Neuronal stem cell (in vitro differentiated cells): ENCODE measurements at places on chromosomes 6 and 20.
A peak's percentile ranks its signal among the peaks of the same experiment; 100 is the strongest.

DNA sequence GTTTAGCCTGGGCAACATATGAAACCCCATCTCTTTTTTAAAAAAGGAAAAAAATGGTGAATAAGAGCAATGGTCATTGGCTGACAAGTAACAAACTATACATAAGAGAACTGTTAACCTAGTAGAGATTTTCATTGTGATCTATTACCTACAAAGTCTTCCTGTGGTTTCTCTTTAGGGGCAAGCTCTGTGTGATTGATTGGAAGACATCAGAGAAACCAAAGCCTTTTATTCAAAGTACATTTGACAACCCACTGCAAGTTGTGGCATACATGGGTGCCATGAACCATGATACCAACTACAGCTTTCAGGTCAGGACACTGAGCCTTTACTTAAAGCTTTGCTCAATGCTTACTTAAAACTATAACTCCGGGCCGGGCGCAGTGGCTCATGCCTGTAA, 19.2 kb downstream of the MGME1 start:
- no peak overlapping the region for H3K4me3 ChIP-seq
- no peaks in the 10 kb centered on the region for H3K4me1 ChIP-seq
- peaks cover 81% of the 10 kb centered on the region for H3K36me3 ChIP-seq
- DNase-seq, result no peak
- H3K27ac ChIP-seq, result no peak overlapping the region

GRCh38 chr6:110878751-110879522, 4.4 kb downstream of the AMD1 start:
- no peak overlapping the region for H3K27ac ChIP-seq
- no peaks in the 10 kb centered on the region for H3K36me3 ChIP-seq
- no peak overlapping the region for H3K4me3 ChIP-seq
- DNase-seq, result no peak

GRCh38 chr6:158270389-158271127, 41.7 kb upstream of the TULP4 start:
- no peak for DNase-seq
- no peaks in the 10 kb centered on the region for H3K27me3 ChIP-seq
- peaks cover 56% of the 10 kb centered on the region for H3K36me3 ChIP-seq
- H3K27ac ChIP-seq, result no peak overlapping the region
- H3K4me1 ChIP-seq, result no peaks in the 10 kb centered on the region
- no peak overlapping the region for H3K4me3 ChIP-seq

DNA sequence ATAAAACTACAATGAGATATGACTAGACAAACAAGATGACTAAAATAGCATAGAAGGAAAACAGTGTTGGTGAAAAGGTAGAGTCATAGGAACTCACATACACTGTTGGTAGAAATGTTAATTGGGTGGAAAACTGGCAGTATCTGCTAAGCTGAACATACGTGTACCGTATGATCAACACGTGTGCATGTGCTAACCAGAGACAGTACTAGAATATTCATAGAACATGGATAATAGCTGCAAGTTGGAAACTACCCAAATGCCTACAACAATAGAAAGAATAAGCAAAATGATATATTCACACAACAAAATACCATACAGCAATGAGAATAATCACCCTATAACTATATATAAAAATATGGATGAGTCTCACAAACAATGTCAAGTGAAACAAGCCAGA, 184.0 kb downstream of the IBTK start:
- no peak for DNase-seq
- no peaks in the 10 kb centered on the region for H3K36me3 ChIP-seq
- no peak overlapping the region for H3K27ac ChIP-seq
- H3K4me3 ChIP-seq, result no peak overlapping the region

- H3K4me1 ChIP-seq, result peaks cover 18% of the 10 kb centered on the region
- no peaks in the 10 kb centered on the region for H3K27me3 ChIP-seq
- H3K36me3 ChIP-seq, result peaks cover 9% of the 10 kb centered on the region
- no peak overlapping the region for H3K4me3 ChIP-seq
- no peak for DNase-seq
- H3K27ac ChIP-seq, result peak overlapping the region; percentile 71
These were observed 25.3 kb upstream of the PYGB start for GRCh38 chr20:25222461-25223178.

DNA sequence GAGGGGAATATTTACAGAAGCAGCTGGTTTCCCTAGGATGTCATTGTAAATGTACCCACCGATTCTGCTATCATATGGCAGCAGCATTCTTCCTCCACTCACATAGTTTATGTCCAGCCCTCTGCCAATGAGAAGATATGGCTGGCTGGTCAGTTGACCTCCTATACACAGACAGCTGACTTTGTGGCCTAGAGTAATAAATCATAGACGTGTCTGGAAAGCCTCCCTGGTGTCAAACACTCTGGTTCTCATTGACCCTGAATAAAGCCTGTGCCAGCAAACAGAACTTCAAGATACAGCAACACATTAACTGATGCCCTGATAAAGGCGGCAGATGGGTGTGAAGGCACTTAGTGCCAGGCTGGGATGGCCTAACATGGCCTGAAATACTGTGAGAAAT, 52.6 kb downstream of the GPR63 start:
- no peaks in the 10 kb centered on the region for H3K36me3 ChIP-seq
- H3K27ac ChIP-seq, result no peak overlapping the region
- H3K4me1 ChIP-seq, result no peaks in the 10 kb centered on the region
- H3K27me3 ChIP-seq, result no peaks in the 10 kb centered on the region

DNA sequence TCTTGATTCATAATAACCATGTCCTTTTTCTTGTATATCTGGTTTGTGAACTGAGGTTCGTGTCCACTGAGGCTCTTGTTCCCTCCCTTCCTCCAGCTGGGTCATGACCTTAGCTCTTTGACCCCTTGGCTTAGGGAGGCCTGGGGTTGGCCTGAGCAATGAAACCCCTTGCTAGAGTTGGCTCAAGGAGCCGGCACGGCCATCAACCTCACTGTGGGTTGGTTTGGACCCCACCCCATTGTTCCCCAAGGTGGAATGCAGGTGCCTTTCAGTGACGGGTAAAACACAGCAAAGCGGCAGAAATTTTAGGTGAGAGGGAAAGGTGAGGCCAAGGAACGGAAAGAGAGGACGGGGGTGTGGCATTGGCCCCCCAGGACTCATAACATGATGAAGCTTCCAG, 44.5 kb upstream of the PHACTR3 start:
- H3K4me3 ChIP-seq, result no peak overlapping the region
- H3K36me3 ChIP-seq, result no peaks in the 10 kb centered on the region
- H3K4me1 ChIP-seq, result no peaks in the 10 kb centered on the region
- no peak for DNase-seq

GRCh38 chr6:117783279-117783678, 108.0 kb downstream of the NUS1 start:
- H3K36me3 ChIP-seq, result no peaks in the 10 kb centered on the region
- H3K4me3 ChIP-seq, result no peak overlapping the region
- no peaks in the 10 kb centered on the region for H3K4me1 ChIP-seq
- H3K27me3 ChIP-seq, result no peaks in the 10 kb centered on the region

DNA sequence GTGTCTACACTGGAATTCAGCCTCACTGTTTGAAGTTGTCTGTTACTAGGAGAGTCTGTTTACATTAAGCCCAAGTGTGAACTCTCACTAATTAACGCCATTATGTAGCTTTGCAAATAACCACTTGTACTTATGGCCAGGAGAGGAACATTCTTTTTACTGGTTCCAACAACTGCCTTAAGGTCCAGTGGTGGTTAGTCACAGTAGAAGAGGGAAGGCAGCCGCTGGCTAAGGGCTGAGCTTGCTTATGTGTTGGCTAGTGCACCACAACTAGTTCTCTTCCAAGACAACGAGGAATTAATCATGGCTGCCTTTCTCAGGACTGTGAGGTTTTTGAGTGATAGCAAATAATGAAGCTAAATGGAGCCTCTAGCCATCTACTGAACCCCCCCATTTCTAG, 14.9 kb upstream of the SLC22A23 start:
- no peak for DNase-seq
- no peaks in the 10 kb centered on the region for H3K27me3 ChIP-seq
- H3K4me1 ChIP-seq, result peaks cover 5% of the 10 kb centered on the region
- no peak overlapping the region for H3K4me3 ChIP-seq

- H3K4me3 ChIP-seq, result no peak overlapping the region
- no peaks in the 10 kb centered on the region for H3K4me1 ChIP-seq
- no peaks in the 10 kb centered on the region for H3K27me3 ChIP-seq
- no peak overlapping the region for H3K27ac ChIP-seq
- H3K36me3 ChIP-seq, result peaks cover 25% of the 10 kb centered on the region
These were observed 6.8 kb downstream of the MKKS start for GRCh38 chr20:10427060-10427692.

- DNase-seq, result no peak
- no peak overlapping the region for H3K27ac ChIP-seq
- no peaks in the 10 kb centered on the region for H3K27me3 ChIP-seq
- no peaks in the 10 kb centered on the region for H3K36me3 ChIP-seq
- no peak overlapping the region for H3K4me3 ChIP-seq
- H3K4me1 ChIP-seq, result peaks cover 23% of the 10 kb centered on the region
These were observed 593.1 kb downstream of the PKHD1 start for GRCh38 chr6:51494342-51494741.

DNA sequence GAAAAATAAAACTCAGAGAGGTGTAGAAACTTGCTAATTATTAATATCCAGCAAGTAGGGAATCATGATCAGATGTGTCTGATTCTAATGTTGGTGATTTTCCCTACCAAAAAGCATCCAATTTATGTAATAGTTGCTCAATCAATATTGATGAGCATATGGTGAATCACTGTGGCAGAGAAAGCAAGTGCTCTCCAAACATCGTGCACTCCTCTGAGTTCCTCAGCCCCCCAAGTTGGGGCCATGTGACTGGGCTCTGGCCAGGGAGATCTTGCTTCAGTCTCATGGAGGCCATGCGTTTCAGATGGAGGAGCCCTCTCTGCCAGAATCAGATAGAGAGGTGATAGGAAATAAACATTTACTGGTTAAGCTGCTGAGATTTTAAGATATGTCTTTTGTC, 133.2 kb upstream of the LY86 start:
- no peaks in the 10 kb centered on the region for H3K36me3 ChIP-seq
- no peak overlapping the region for H3K27ac ChIP-seq
- H3K4me3 ChIP-seq, result no peak overlapping the region
- no peak for DNase-seq

- peaks cover 21% of the 10 kb centered on the region for H3K36me3 ChIP-seq
- no peak for DNase-seq
- H3K4me1 ChIP-seq, result peaks cover 1% of the 10 kb centered on the region
- H3K27me3 ChIP-seq, result no peaks in the 10 kb centered on the region
- H3K4me3 ChIP-seq, result no peak overlapping the region
These were observed 84.9 kb upstream of the ASF1A start for GRCh38 chr6:118808793-118809638.

GRCh38 chr6:146551545-146551944, 7.9 kb downstream of the RAB32 start:
- no peaks in the 10 kb centered on the region for H3K27me3 ChIP-seq
- H3K36me3 ChIP-seq, result no peaks in the 10 kb centered on the region
- H3K4me3 ChIP-seq, result no peak overlapping the region
- no peaks in the 10 kb centered on the region for H3K4me1 ChIP-seq
- no peak overlapping the region for H3K27ac ChIP-seq
- DNase-seq, result no peak

DNA sequence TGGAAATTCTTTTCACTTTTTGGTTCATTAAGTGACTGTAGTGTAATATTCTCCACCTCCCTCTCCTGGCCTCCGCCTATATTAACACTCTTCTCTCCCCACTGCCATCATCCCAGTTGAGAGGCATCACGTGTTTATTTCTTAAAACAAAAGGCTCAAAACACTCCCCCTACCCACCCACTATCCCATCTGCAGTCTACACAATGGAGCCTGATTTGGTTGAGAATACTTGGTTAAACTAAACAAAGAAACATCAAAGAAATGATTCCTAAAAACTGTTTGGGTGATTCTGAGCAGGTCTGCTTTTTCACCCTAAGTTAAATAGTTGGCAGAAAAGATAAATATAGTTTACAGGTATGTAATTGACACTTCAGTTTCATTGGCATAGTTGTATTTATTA, 5.9 kb downstream of the TFAP2B start:
- no peak for DNase-seq
- H3K27me3 ChIP-seq, result peaks cover 30% of the 10 kb centered on the region

- H3K36me3 ChIP-seq, result no peaks in the 10 kb centered on the region
- H3K27me3 ChIP-seq, result no peaks in the 10 kb centered on the region
- H3K27ac ChIP-seq, result no peak overlapping the region
- no peak overlapping the region for H3K4me3 ChIP-seq
- peaks cover 3% of the 10 kb centered on the region for H3K4me1 ChIP-seq
These were observed 10.0 kb downstream of the PCK1 start for GRCh38 chr20:57570920-57571319.

DNA sequence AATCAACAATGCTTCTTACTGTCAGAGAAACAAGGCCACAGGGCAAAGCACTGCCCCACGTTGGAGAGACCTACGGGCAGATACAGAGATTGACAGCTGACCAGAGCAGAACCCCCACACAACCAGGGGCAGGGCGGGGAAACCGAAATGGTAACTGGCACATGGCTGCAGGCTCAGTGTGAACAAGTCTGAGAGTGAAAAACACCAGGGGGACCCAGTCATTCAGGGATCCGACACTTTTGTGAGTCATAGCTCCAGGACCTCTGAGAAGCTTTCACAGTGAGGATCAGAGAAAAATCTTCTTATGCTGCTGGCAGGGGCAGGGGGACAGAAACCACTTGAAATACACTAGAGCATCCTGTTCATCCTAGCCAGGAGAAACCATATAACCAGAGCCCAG, 254.2 kb downstream of the C6orf118 start:
- no peaks in the 10 kb centered on the region for H3K4me1 ChIP-seq
- H3K4me3 ChIP-seq, result no peak overlapping the region
- no peak for DNase-seq

DNA sequence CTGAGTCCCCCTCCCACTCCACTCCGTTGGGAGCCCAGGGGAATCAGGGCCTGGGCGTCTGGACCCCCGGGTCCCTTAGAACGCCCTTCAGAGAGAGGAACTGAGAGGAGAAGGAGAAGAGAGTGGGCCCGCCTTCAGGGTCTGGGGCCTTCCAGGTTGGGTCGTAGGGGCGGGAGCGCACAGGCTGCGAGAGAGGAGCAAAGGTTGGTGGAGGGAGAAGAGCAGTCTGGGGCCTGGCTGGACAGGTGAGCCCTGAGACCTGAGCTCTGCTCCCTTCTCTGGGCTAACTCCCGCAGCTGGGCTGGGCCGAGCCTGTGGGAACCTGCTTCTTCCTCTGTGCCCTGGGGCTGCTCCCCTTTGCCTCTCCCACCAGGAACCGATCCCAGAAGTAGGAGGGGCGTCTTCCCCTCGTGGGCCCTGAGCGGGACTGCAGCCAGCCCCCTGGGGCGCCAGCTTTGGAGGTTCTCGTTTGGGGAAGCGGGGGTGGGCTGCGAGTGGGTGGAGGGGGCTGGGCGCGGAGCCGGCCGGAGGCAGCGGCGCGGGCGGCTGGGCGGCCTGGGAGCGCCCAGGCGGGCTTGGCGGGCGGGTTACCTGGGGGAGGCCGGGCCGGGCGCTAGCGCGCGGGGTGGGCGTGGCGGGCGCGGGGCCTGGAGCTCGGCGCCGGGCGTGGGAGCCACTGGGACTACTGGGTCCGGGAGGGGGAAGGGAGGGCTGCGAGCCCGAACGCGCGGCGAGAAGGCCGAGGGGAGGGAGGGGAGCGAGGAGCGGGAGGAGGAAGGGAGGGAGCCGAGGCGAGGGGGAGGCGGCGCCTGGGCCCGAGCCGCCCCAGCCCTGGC, at the start of gene DDR1:
Gene DDR1 (plus strand): TSS at position 835 of the 836 bp plus-strand sequence. CDS start 4,211 bp downstream, outside the sequence.
- H3K27ac ChIP-seq, result peak within 1 kb of the TSS; percentile 99
- no peaks in the 10 kb centered on the region for H3K27me3 ChIP-seq
- peak; percentile 43 for DNase-seq
- peaks cover 6% of the 10 kb centered on the region for H3K36me3 ChIP-seq
